ENCODE measurements at places on chromosomes 13 and 19.
A peak's percentile ranks its signal among the peaks of the same experiment; 100 is the strongest.

DNA sequence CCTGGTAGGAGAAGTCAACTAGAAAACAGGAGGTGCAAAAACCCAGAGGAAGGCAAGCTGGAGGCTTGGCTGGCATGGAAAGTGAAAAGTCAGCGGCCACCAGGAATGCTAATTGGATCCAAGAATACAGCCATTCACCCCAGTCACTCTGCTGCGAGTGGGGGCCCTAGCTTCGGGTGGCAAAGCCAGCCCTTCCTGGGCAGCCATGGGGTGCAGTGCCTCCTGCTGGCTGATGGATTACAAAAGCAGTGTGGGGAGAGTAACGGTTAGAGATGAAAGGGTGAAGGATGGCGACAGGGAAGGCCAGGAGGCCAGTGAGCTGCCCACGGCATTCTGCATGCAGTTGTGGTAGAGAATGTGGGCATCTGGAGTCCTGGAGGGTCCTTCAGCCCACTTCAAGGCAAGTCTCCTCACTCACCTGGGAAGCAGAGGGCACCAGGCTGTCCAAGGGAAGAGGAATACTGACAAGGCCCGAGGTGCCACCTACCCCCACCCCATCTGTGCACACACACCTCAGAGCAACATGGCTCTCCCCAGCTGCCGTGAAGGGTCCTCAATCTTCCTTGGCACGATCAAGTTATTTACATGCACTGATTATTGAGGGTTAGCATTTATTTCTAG lies 20.3 kb upstream of the EPHX3 start:
- no peak for DNase-seq

DNA sequence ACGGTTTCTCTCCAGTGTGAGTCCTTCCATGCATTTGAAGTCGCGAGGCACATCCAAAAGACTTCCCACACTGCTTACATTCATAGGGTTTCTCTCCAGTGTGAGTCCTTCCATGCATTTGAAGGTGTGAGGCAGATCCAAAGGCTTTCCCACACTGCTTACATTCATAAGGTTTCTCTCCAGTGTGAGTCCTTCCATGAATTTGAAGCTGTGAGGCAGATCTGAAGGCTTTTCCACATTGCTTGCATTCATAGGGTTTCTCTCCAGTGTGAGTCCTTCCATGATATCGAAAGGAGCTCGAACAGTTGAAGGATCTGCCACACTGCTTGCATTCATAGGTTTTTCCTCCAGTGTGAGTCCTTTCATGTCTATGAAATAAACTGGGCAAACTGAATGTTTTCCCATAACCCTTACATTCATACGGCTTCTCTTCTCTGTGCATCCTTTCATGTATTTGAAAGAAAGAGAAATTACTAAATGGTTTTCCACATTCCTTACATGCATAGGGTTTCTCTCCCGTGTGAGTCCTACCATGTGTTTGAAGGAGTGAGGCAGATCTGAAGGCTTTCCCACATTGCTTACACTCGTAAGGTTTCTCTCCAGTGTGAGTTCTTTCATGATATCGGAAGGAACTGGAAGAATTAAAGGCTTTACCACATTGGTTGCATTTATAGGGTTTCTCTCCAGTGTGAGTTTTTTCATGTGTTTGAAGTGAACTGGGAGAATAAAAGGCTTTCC lies 20.3 kb downstream of the ZNF433 start:
- DNase-seq, result no peak

DNA sequence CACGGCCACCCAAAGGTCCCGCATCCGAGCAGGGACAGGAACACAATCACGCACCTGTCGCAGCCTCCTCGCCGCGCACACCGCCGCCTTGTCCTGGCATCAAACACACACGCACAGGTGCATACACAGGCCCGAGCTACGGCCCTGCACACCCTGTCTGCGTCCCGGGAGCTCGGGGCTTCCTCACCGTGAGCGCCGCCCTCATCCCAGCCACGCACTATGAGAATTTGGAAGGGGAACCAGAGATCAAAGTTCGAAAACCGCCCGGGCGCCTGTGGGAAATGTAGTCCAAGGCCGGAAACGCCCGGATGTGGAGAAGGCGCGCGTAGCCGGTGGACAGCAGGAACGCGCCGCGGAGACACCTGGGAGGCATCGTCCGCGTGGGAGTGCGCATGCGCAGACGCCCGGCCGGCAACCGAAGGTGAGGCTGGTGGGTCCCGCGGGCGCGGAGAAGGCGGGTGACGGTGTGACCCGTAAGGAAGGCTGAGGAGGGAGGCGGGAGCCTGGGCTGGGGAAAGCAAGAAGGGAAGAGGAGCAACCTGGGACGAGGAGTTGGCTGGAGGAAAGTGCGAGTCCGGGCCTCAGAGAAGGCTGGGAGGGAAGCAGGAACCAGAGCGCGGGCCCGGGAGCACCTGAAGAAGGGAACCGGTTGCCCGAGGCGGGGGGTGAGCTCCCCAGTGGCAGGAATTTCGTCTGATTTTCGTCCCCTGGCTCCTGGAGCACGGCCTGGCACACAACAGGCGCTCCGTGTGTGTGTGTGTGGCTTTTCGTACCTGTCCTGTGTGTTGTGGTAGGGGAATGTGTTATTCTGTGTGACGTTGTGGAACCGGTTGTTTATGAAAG lies at the start of gene ZNF567:
TSS of gene ZNF567 (plus strand) at position 399 of the 843 bp plus-strand sequence. CDS start 7,256 bp downstream, outside the sequence.
- peak; percentile 97 for DNase-seq

GRCh38 chr13:69109891-69110525 lies 997.6 kb upstream of the ATXN8OS start:
- DNase-seq, result no peak

GRCh38 chr13:94525781-94526180 lies 46.3 kb upstream of the DCT start:
- no peak for DNase-seq

DNA sequence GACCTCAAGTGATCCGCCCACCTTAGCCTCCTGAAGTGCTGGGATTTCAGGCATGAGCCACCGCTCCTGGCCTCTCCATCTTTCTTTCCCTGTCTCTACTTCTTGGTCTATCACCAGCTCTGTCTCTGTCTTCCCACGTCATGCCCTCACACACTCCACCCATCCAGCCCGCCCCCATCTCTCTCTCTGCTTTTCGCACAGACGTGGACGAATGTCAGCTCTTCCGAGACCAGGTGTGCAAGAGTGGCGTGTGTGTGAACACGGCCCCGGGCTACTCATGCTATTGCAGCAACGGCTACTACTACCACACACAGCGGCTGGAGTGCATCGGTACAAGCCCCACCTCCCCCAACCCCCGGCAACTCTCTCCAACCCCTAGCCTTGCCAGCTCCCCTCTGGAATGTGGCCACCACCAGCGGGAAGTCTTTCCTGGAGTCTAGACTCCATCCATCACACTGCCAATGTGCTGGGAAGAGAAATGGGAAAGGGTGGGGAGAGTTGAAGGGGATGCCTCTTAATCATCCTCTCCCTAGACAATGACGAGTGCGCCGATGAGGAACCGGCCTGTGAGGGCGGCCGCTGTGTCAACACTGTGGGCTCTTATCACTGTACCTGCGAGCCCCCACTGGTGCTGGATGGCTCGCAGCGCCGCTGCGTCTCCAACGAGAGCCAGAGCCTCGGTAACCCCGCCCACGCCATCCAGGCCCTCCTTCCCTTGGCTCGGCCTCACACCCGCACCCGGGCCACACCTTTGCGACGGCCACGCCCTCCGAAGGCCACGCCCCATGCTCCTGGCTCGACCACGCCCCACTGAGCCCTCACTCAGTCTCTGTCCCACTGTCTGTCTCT lies 22.5 kb downstream of the LTBP4 start:
- peak; percentile 48 for DNase-seq

- no peak for DNase-seq
Observed at GRCh38 chr19:32311371-32311770, 34.0 kb upstream of the ZNF507 start.

DNA sequence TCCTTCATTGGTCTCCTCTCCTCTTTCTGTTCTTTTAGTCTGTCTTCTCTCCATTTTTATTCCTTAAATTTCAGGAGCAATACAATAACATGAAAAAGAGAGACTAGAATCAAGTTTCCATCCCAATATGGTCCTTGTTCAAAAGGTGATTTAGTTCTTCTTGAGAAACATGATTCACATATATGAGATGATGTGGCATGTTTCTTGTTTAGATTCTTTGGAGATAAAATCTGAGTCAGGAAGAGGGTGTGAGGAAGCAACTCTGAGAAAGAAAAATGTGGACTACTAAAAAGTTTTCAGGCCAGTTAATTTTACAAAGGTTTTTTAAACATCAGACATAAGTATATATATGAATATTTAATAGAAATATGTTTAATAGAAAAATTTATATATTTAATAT lies 231.4 kb downstream of the OXGR1 start:
- no peak for DNase-seq

- DNase-seq, result no peak
Observed at GRCh38 chr19:43105496-43105895, 23.0 kb upstream of the PSG2 start.

- DNase-seq, result no peak
Observed at GRCh38 chr19:57964761-57965160, 9.6 kb downstream of the C19orf18 start.

- no peak for DNase-seq
Observed at GRCh38 chr13:23673354-23673753, 103.1 kb downstream of the TNFRSF19 start.

DNA sequence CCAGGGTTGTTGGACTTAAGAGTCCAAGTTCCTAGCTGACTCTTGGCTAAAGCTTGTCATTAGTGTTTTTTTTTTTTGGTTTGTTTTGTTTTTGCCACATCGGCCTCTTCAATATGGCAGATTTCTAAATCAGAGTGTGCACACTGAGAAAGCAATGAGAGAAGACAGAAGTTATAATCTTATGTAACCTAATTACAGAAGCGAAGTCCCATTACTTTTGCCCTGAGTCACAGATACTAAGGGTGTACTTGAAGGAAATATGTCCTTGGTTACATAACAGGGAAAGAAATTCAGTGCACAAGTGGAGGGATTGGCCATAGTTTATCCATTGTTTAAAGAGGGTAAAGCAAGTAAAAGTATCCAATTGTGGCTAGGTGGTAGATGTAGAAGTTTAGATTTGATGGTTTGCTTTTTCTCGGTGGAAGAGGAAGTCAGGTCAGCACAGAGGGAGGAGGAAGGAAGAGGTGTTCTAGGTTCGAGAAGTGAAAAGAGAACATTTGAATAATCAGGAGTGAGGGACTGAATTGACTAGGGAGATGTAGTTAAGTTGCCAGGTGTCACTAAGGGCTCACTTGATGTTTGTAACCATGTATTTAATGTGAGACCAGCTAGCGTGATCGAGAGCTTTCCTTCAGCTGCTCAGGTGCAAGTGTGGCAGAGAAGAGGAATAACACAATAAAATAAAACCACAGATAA lies 12.2 kb downstream of the GTF2F2 start:
- DNase-seq, result peak; percentile 12

- no peak for DNase-seq
Observed at GRCh38 chr13:58619396-58620113, 988.0 kb downstream of the PCDH17 start.

DNA sequence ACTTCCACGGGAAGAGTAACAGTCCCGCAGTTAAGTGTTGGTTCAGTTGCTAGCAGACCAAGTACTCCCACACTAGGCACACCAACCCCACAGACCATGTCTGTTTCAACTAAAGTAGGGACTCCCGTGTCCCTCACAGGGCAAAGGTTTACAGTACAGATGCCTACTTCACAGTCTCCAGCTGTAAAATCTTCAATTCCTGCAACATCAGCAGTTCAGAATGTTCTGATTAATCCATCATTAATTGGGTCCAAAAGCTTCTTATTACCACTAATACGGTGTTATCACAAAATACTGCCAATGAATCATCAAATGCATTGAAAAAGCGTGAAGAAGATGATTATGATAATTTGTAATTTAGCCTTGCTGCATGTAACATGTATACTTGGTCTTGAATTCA lies 95.8 kb downstream of the URI1 start:
- DNase-seq, result no peak

- no peak for DNase-seq
Observed at GRCh38 chr13:80706164-80706471, 365.2 kb upstream of the SPRY2 start.

GRCh38 chr13:112606109-112607001 lies 18.4 kb upstream of the TUBGCP3 start:
- peak; percentile 85 for DNase-seq

DNA sequence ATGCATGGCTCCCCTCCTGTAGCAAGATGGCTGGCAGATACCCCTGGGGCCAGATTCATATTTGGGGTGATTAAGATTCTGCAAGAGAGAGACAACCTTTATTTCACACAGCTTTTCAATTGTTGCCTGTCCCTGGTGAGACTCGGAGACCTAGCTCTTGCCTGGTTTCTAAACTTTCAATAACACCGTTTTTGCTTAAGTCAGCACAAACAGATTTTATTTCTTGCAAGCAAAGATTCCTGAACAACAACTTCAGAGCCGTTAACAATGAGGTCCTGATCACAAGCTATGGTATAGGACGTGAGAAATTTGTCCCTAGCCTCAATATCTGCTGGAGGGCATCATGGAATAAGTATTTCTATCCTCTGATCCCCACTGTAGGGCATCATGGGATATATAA lies 2.9 kb upstream of the CADM4 start:
- no peak for DNase-seq

GRCh38 chr13:112747256-112747655 lies 57.4 kb downstream of the ATP11A start:
- no peak for DNase-seq

- no peak for DNase-seq
Observed at GRCh38 chr13:72890546-72890945, 108.6 kb downstream of the PIBF1 start.

DNA sequence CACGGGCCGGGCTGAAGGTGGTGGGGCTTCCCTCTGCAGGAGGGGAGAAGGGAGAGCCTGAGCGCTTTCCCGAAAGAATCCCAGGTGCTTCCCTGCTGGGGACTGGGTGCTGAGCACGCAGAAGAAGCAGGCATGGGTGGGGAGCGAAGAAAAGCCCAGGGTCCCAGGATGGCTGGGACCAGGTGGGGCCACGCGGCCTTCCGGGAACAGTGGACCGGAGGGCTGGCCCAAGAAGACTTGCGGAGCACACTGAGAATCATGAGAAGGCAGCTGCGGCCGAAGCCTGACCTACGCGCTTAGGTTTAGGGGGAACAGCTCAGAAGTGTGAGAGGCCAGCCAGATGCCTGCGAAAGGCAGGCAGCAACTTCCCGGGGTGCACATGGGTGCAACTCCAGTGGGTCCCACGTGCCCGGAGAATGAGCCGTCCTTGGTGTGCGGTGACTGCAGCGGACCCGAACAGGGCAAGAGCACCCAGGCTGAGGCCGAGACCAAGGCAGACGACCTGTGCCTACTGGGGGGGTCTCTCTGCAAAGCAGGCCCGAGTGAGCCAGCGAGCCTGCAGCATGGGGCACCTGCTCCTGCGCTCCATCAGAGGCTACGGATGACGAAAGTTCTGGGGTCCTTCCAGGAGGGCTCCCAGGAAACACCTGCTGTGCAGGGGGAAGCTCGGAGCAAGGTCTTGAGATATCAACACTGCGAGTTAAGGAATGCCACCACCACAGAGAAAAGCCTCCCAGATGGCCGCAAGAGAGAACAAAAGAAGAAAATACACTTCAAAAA lies 52.4 kb downstream of the MLLT1 start:
- no peak for DNase-seq

- no peak for DNase-seq
Observed at GRCh38 chr13:49240017-49240416, 7.7 kb upstream of the CDADC1 start.

Measured in GM06990 (cell line).